Stimulated activated CD8-positive, alpha-beta memory T cell treated with anti-CD3 and anti-CD28 coated beads, Interleukin-15, amount 100 ng/mL, for 48 hours (primary cell): ENCODE measurements at places on chromosomes 4 and X.

- DNase-seq, result no peak
Measured at GRCh38 chr4:133483600-133484246, 334.6 kb downstream of the PCDH10 start.

- no peak for DNase-seq
Measured at GRCh38 chr4:153655928-153656327, 28.2 kb upstream of the TLR2 start.

- DNase-seq, result no peak
Measured at GRCh38 chrX:150049647-150050046, 111.4 kb upstream of the EOLA2 start.

- no peak for DNase-seq
Measured at GRCh38 chr4:153141238-153141637, 63.0 kb upstream of the TRIM2 start.

DNA sequence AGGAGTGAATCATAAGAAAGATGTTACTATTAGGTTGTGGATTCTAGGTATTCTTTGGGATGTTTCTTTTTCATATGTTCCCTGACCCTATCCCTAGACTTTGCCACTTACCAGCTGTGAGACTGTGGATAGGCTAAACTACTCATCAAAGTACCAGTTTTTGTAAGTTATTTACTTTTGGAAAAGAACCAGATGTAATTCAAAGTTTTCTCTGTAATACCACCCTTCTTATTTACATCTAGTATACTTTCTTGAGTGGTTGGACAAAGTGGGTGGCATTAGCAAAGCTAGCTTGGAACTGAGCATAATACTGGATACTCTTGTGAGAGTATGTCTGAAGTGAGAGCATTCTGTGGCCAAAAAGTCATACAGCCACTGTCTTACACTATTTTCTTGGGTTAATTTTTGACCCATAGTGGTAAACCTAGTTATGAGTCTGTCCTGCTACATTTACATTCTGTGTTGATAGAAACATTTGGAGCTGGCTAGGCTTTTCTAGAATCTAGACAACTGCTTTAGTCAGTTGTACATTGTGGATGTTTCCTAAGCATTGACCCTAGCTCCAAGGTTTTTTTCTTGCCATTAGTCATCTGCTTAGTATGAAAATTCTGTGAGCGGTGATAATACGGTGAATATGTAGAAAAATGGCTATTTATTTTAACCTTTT lies 41.7 kb downstream of the KDM6A start:
- DNase-seq, result no peak

GRCh38 chrX:40875476-40875875 lies 140.1 kb upstream of the MED14 start:
- no peak for DNase-seq

DNA sequence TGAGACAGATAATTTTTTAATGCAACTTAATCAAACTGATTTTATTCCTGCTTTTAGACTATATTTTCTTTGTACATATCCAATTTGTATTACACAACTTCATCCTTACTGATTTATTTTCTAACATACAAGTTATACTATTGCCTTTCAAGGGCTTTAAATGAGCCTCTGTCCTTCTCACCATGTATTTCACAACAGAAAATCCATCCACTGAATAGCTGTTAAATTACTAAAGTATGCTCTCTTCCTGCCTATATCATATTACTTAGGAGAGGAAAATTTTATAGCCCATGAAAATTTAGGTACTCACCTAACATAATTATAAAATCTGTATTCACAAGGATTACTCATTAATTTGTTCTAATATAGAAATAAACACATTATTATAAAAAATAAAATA lies 528.6 kb downstream of the ANKRD50 start:
- DNase-seq, result no peak

DNA sequence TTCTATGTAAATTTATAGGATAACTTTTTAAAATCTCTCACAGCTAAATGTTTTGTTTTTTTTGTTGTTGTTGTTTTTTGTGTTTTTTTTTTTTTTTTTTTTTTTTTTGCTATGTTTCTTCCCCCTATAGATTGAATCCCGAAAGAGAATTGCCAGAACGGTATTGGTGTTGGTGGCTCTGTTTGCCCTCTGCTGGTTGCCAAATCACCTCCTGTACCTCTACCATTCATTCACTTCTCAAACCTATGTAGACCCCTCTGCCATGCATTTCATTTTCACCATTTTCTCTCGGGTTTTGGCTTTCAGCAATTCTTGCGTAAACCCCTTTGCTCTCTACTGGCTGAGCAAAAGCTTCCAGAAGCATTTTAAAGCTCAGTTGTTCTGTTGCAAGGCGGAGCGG lies 4.1 kb downstream of the BRS3 start:
- DNase-seq, result no peak

DNA sequence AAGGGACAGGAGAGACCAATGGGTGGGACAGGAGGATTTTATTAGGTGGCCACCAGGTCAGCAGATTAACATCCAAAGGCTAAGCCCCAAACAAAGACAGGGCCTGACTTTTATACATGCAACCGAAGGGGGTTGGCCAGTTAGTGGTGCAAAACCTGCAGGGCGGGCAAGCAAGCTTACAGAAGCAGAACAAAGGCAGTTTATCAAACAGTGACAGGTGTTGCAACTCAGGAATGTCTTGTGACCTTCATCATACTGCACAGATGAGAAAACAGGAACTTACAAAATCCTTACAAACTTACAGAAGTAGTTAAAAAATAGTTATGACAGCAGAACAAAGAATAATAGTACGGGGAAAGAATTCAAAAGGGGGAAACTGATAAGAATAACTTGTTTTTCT lies 708.1 kb downstream of the GLUD2 start:
- DNase-seq, result no peak

- no peak for DNase-seq
Measured at GRCh38 chr4:74613266-74613665, 168.3 kb downstream of the AREG start.

DNA sequence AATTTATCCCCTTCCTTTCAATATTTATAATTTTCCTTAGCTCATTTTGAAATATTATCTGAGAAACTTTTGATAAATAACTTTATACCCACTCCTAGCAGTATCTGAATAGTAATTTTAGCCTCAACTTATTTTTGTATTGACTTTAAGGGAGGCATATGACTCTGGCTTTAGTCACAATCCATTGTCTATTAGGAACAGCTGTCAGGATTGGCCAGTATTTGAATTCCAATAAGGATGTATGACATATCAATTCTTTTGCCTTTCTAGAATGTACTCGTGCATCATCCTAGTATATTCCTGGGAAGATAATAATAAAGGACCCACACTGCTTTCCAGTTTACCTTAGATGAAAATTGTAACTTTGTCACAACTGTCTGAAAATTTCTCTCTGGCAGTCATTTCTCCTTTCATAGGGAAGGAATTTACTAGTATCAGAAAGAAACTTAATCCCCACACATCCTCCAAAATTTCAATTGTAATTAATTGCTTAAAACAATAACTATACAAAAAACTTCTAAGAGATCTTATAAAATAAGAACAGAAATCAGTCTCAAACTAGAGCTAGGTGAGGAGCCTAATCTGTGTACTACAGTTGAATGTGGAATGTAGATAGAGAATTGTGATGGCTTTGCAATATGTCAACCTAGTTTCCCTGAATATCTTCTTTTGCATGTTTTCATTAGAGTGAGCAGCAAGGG lies 121.0 kb upstream of the EPHA5 start:
- no peak for DNase-seq

DNA sequence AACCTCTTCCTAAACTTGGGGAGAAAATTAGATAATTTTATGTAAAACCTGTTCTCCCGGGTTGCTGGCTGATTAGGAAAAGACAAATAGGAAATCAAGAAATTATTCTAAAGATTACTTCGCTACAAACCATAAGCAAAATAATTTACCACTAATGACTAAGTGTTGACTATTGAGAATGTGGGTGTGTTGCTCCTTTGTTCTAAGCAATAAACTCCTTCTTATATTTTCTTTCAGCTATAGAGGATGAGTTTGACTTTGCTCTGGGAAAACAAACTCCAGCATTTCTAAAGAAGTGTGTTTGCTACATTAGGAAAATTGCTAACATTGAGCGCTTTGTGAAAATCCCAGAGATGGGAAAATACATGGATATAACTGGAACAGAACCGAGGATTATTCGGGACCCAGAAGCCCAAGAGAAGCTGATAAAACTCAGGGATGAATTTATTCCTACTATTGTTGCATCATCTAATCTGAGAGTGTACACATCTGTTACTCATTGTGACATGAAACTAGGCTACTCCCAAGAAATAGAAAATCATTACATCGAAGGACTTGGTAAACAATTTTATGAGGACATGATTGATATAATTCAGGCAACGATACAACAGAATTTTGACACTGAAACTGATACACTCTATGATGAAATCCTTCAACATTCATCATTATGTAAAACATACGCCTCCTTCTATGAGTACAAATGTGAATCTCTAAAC lies 194.2 kb downstream of the NWD2 start:
- no peak for DNase-seq

- no peak for DNase-seq
Measured at GRCh38 chr4:85995361-85995760, 364.5 kb downstream of the MAPK10 start.

- DNase-seq, result no peak
Measured at GRCh38 chr4:91279899-91280298, 1023.9 kb upstream of the GRID2 start.

- no peak for DNase-seq
Measured at GRCh38 chr4:109554971-109555370, 5.1 kb upstream of the MCUB start.

GRCh38 chr4:160299608-160300007 lies 1196.7 kb downstream of the RAPGEF2 start:
- no peak for DNase-seq

DNA sequence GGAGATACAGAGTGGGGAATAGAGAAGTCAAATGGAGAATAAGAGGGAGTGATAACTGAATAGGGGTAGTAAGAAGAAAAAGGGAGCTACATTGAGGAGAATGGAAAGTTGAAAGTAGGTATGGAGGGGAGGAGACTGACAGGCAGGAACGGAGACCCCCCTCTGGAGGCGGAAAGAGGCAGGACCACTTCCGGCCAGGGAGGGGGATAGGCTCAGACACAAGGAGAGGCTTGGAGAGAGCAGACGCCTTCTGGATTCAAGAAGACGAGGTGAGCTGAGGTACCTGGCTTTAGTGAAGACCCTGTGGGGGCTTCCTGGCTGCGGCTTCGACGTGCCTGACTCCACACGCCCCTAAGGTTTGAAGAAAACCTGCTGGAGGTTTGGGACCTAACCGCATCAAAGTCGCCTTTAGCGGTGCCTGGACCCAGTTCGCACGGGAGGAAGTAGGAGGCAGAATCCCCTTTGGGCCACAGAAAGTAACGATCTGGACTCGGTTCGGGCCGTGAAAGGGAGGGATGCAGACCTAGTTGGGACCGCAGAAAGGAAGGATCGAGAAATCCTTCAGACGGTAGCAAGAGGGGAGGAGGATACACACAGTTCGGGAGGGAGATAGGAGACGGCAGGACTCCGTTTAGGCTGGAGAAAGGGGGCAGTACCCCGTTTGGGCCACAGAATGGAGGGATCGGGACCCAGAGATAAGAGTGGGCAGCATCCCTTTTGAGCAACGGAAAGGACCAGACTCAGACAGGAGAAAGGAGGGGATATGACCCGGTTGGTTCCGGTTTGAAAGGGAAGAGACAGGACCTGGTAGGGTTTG lies at the start of gene TRO:
TRO (plus strand) TSS at position 215 of the 817 bp plus-strand sequence. CDS start 1,423 bp downstream, outside the sequence.
- no peak for DNase-seq

DNA sequence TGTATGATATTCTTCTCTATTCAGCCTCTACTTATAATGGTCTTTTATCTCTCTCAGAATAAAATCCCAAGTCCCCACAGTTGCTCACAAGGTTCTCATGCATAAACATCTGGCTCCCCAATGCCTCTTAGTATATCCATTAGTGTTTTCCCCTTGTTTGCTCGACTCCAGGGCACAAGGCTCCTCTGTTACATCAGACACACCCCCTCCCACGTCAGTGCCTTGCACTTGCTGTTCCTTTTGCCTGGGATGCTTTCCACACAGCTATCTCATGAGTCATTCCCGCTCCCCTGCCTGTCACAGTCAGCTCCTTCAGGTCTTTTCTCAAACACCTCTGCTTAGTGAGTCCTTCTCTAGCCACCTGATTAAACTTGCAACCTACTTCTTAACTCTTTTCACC lies 260.2 kb downstream of the IL1RAPL1 start:
- no peak for DNase-seq

DNA sequence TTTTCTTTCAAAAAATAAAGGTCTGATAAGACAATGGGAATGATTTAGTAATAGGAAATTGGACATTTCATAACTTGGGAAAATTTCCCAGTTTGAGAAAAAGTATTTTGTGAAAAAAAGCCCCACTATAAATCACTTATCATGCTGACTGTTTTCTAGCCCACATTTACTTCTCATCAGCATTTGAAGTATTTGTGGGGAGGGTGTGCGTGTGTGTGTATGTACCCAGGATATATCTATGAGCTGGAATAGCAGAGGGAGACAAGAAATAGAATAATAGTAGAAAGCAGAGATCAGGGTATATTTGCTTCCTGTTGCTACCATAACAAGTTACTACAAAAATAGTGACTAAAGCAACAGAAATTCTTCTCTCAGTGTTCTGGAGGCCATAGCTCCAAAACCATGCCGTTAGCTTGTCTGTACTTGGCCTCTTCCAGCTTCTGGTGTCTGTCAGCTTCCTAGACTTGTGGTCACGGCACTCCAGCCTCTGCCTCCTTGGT lies 139.8 kb downstream of the PTTG2 start:
- DNase-seq, result no peak

GRCh38 chr4:40719008-40719623 lies 30.6 kb upstream of the NSUN7 start:
- DNase-seq, result no peak

DNA sequence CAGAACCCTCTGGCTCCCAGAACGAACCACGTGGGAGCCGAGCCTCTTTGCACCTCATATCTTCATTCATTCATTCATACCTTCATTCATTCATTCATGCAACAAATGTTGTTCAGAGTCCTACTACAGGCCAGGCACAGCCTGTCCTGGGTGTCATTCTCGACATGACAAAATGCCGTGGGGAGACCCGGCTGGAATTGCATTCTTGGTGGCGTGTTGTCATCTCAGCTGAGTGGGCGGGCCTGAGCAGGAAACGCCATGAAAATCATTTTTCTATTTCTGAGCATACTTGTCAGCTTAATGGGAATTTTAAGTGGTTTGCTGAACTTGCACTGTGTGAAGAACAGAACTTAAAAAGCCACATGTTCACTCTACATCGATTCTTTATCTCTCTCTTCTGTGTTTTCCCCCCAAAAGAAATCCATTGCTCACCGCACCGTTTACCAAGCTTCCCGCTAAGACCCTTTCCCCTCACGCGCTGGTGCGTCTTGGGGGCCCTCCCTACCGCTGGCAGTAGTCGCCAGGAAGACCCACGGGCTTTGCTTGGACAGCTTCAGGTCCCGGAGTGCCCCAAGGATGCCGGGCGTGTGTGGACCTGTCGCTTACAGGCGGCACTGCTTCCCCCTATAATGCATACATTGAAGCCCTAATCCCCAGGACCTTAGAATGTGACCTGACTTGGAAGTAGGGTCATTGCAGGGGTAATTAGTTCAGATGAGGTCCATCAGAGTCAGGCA lies 41.6 kb upstream of the HMX1 start:
- no peak for DNase-seq

DNA sequence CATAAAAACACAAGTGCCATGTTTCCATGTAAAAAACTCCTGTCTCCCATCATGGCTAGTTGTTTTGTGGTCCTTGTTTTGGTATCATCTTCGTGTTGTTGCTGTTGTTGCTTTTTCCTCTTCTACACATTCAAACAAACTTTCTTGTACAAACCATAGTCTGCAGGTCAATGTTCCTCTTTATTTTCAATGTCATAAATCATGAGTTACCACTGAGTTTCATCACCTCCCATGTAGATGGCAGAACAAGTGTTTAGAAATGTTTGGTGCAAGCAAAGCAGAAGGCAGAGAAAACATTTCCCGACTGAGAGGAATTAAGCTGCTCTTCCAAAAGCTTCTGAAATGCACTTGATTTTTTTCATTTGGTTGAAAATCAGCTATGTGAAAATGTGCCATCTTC lies 166.0 kb downstream of the ANTXR2 start:
- DNase-seq, result no peak
